ENCODE measurements at places on chromosomes 16 and 17. TPM values are rescaled to one million over a fixed set of nuclear protein-coding genes. Genes with fewer than 3 reads are reported as not detected.

FN3K gene
- 6.6 TPM for total RNA-seq

CDYL2 gene
- 2.0 TPM for total RNA-seq

KRT36 gene
- total RNA-seq = not detected

CNOT1 gene
- total RNA-seq = 121 TPM

TRIM25 gene
- 17.2 TPM for total RNA-seq

SMIM36 gene
- not detected for total RNA-seq

PLK1 gene
- total RNA-seq = 2.4 TPM

FOXC2 gene
- 0.17 TPM for total RNA-seq

USP22 gene
- total RNA-seq = 189 TPM

GRAPL gene
- 0.16 TPM for total RNA-seq

ABCA10 gene
- total RNA-seq = 5.2 TPM

INTS2 gene
- 10.0 TPM for total RNA-seq

IL34 gene
- total RNA-seq = 3.9 TPM

ELMO3 gene
- 0.32 TPM for total RNA-seq

All from bronchial smooth muscle cell (primary cell).